ENCODE measurements at places on chromosomes 3 and 15. TPM values are rescaled to one million over a fixed set of nuclear protein-coding genes. Genes with fewer than 3 reads are reported as not detected.

The CLDN18 gene
- 2.0 TPM for total RNA-seq

The ACKR4 gene
- total RNA-seq = 2.0 TPM

- no peak overlapping the region for H3K27ac ChIP-seq
- H3K4me3 ChIP-seq = no peak overlapping the region
These were observed 1137.5 kb downstream of the NSUN3 start for GRCh38 chr3:95200384-95200783.

- no peaks in the 10 kb centered on the region for H3K4me1 ChIP-seq
- H3K27me3 ChIP-seq = no peaks in the 10 kb centered on the region
- DNase-seq = no peak
- no peak overlapping the region for H3K4me3 ChIP-seq
- H3K36me3 ChIP-seq = no peaks in the 10 kb centered on the region
These were observed 8.0 kb downstream of the TMIE start for GRCh38 chr3:46709157-46709654.

- no peaks in the 10 kb centered on the region for H3K27me3 ChIP-seq
- peak; percentile 67 for DNase-seq
- H3K36me3 ChIP-seq = no peaks in the 10 kb centered on the region
These were observed 399 bp downstream of the MYO9A start for GRCh38 chr15:72117486-72118016.
